ENCODE measurements at places on chromosomes 5 and 9. TPM values are rescaled to one million over a fixed set of nuclear protein-coding genes. Genes with fewer than 3 reads are reported as not detected.
A peak's percentile ranks its signal among the peaks of the same experiment; 100 is the strongest.

The CTXN3 gene
- not detected for total RNA-seq

The SLC25A2 gene
- 0.42 TPM for total RNA-seq

GRCh38 chr9:127854184-127854806, at the start of gene ENG:
Gene ENG (minus strand): TSS chr9:127854658. CDS start chr9:127854355, 303 bp downstream.
- H3K4me3 ChIP-seq = no peak within 1 kb of the TSS
- H3K36me3 ChIP-seq = no peaks in the 10 kb centered on the region
- DNase-seq = no peak
- no peaks in the 10 kb centered on the region for H3K4me1 ChIP-seq

GRCh38 chr9:37971691-37972090, 67.8 kb upstream of the SLC25A51 start:
- H3K4me3 ChIP-seq = no peak overlapping the region
- no peak overlapping the region for H3K27ac ChIP-seq
- no peak for DNase-seq
- H3K36me3 ChIP-seq = 0 out of 2 replicates have a peak, but pooled peaks cover 5% of the 10 kb centered on the region
- no peaks in the 10 kb centered on the region for H3K27me3 ChIP-seq

DNA sequence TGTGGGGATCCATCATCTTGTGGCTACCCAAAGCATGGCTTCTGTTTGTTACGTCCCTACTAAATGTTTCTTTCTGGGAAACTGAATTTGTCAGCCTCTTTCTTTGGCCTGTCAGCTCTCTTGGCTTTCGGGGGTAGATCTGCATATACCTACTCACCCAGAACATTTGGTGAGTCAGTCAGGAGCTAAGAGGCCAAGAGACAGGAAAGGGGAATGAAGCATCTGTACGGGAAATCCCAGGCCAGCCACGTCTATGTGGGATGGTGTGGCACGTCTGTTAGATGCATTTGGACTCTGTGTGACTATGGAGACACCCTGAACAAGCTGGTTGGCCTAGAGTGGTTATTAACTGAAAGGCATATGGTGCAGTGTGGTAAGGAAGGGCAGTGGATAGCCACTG, 58.1 kb downstream of the CDO1 start:
- H3K36me3 ChIP-seq = no peaks in the 10 kb centered on the region
- no peak overlapping the region for H3K27ac ChIP-seq
- no peak overlapping the region for H3K4me3 ChIP-seq
- H3K4me1 ChIP-seq = no peaks in the 10 kb centered on the region
- no peaks in the 10 kb centered on the region for H3K27me3 ChIP-seq
- DNase-seq = no peak

GRCh38 chr9:134536101-134536900, 105.3 kb upstream of the COL5A1 start:
- no peak overlapping the region for H3K4me3 ChIP-seq
- no peak overlapping the region for H3K27ac ChIP-seq
- no peaks in the 10 kb centered on the region for H3K36me3 ChIP-seq
- no peak for DNase-seq
- peaks cover 4% of the 10 kb centered on the region for H3K4me1 ChIP-seq
- peaks cover 20% of the 10 kb centered on the region for H3K27me3 ChIP-seq

DNA sequence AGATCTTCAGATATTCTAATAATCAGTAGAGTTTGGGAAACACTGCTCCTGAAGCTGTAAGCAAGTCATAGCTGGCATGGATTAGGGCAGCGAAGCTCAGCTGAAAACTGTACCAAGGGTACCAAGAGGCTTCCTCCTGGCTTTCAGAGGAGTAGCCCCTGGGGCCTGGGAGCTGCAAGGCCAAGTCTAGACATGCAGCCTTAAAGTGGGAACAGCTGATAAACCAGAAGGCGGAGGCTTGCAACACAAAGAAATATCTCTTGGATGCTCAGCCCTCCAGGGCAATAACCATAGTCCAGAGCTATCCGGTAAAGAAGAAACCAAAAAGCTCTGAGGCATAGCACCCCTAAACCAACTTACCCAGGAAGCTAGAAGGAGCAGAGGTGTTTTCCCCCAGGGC, 51.5 kb downstream of the MRPS30 start:
- no peak for DNase-seq
- no peaks in the 10 kb centered on the region for H3K27me3 ChIP-seq
- no peak overlapping the region for H3K4me3 ChIP-seq
- H3K27ac ChIP-seq = no peak overlapping the region

DNA sequence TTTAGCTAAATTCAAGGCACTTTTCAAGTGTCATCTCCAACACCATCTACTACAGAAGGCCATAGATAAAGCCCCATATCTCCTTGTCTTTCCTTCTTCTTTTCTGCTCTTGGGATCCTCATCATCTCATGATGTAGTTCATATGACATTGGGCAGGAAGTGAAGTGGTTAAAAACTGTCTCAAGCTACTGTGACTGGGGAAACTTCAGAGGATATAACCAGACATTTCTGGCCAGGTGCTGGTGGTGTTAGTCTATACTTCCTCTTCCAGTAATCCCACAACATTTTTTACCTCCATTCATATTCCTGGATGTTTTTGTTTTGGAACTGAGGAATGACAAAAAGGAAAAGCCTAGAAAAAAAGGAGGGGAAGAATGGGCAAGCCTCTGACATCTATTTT, 188.7 kb downstream of the LURAP1L start:
- H3K36me3 ChIP-seq = no peaks in the 10 kb centered on the region
- no peaks in the 10 kb centered on the region for H3K27me3 ChIP-seq
- H3K4me1 ChIP-seq = no peaks in the 10 kb centered on the region
- DNase-seq = no peak
- no peak overlapping the region for H3K4me3 ChIP-seq

DNA sequence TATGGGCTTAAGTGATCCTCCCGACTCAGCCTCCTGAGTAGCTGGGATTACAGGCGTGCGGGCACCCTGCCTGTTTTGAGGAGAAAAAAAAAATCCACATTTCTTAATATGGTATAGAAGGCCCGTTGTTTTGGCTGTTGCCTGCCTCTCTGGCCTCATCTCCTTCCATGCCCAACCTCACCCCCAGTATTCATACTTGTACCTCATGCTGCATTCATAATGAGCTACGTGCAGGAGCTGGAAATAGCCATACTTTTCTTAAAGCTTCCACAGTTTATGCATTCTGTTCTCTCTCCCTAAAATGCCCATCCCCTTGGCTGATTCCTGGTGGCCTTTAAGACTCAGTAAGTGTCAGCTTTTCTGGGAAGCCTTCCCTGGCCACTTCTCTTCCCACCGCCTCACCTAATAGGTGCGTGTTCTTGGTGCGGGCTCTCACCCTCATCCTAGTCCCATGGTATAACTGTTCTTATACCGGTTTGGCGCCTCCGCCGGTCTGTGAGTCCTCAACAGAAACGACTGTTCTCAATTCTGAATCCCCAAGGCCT, 2.1 kb upstream of the TPM2 start:
- H3K27ac ChIP-seq = no peak overlapping the region
- H3K4me1 ChIP-seq = peaks cover 33% of the 10 kb centered on the region
- H3K4me3 ChIP-seq = no peak overlapping the region
- H3K27me3 ChIP-seq = no peaks in the 10 kb centered on the region
- no peak for DNase-seq

DNA sequence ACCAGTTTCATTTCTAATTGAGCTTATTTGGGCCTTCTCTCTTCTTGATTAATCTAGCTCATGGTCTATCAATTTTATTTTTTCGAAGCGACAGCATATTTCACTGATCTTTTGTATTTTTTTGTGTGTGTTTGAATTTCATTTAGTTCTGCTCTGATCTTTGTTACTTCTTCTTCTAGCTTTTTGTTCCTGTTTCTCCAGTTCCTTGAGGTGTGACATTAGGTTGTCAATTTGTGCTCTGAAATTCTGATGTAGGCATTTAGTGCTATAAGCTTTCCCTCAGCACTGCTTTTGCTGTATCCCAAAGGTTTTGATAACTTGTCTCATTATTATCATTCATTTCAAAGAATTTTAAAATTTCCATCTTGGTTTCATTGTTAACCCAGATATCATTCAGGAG, 67.3 kb downstream of the STRBP start:
- H3K36me3 ChIP-seq = no peaks in the 10 kb centered on the region
- no peak for DNase-seq
- no peaks in the 10 kb centered on the region for H3K4me1 ChIP-seq
- no peaks in the 10 kb centered on the region for H3K27me3 ChIP-seq

DNA sequence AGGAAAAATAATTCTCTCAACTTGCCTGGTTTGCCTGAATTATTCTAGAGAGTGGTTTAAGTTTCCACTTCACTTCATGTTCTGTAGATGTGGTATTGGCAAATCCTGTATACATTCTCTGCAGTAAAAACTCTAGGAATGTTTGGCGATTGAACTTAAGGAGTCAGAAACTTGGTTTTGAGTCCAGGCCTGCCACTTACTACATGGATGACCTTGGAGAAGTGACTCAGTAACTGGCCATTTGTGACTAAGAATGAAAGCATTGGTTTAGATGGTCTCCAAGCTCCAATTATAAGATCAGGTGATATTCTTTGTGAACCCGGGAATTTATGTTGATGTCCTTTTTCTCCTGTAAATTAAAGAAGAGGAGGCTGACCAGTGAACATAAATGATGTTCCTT, 233.8 kb downstream of the GAS1 start:
- DNase-seq = no peak
- no peaks in the 10 kb centered on the region for H3K4me1 ChIP-seq
- H3K27me3 ChIP-seq = peaks cover 57% of the 10 kb centered on the region
- H3K27ac ChIP-seq = no peak overlapping the region

DNA sequence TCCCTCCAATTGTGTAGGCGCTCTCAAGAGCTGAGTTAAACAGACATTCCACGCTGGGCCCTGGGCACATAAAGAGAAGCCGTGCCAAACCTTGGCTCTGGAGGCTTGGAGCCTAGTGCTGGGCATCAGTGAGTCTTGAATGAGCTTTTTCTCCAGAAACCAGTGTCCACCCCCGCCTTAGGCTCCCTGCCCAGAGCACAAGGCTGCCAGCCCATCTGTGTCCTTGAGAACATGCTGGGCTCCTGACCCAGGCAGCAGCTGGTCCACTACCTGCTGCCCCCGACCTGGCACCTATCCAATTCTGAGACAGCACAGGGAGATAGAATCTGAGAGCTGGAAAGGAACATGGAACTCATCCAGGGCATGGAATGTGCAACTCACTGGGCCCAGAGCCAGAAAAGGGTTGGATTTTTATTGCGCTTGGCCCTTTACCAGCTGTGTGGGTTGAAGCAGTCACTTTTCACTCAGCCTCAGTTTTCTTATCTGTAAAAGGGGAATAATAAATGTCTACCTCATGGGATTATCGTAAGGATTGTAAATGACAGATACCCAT, 92.4 kb upstream of the CPLX2 start:
- no peak overlapping the region for H3K4me3 ChIP-seq
- peaks cover 15% of the 10 kb centered on the region for H3K4me1 ChIP-seq
- no peak overlapping the region for H3K27ac ChIP-seq

DNA sequence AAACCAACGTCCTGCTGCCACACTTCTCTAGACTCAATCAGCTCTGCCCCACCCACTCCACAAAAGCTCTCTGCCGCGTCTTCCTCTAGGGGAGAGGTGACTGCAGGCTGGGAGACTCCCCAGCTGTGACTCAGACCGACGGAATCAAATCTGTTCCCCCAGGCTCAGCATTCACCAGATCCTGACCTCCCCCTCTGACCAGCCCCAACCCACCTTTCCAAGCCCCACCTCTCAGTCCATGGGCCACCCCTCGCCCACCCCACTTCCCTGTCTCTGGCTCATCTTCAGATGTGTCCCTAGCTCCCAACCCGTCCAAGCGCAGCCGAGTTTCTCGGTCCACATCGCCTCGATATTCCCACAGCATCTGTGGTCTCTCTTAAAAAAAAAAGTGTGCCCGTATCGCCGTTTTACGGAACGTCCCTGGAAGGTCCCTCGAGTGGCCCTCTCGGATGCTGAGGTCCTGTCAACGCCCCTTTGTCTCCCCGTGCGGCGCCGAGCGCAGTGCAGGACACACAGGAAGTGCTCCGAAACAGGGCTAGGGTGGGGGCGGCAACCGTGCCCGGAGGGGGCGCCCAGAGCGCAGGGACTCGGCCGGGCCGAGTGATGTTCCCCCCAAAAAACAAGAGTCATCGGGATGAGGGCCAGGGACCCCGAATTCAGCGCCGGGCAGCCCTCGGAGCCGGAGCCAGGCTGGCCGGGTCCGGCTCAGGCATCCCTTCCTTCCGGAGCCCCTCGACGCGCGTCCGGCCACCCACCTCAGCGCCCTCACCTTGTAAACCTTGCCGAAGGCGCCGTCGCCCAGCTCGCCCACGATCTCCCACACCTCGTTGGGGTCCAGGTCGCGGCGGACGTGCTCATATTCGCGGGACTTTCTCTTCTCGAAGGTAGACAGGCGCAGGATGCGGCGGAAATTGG, 649 bp downstream of the STK10 start:
- H3K4me1 ChIP-seq = peaks cover 28% of the 10 kb centered on the region
- DNase-seq = peak; percentile 26
- peak overlapping the region; percentile 93 for H3K4me3 ChIP-seq

- H3K4me1 ChIP-seq = peaks cover 9% of the 10 kb centered on the region
- H3K36me3 ChIP-seq = no peaks in the 10 kb centered on the region
- no peak for DNase-seq
- H3K27ac ChIP-seq = no peak overlapping the region
Observed at GRCh38 chr5:180084638-180085561, 13.3 kb upstream of the RNF130 start.

- H3K36me3 ChIP-seq = no peaks in the 10 kb centered on the region
- H3K4me3 ChIP-seq = no peak overlapping the region
- DNase-seq = no peak
- no peaks in the 10 kb centered on the region for H3K4me1 ChIP-seq
- H3K27me3 ChIP-seq = no peaks in the 10 kb centered on the region
Observed at GRCh38 chr5:95422838-95423237, 31.7 kb downstream of the FAM81B start.

DNA sequence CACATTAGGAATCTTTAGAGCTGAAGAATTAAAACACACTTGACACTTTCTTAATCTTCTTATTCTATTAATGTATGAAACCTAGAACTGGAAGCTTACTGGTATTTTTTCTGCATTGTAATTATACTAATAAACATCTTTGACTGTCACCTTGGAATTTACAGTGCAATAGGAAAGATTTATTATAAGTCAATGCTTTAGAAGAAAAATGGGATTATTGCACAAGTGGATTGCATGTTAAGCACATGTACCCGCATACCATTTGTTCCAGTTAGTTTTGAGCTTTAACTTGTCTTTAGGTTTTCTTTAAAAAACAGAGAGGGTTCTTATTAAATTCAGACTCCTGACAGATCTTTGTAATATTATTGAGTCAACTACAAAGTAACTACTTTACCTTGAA, 278.5 kb downstream of the CCDC171 start:
- no peak for DNase-seq
- H3K4me1 ChIP-seq = no peaks in the 10 kb centered on the region
- H3K27ac ChIP-seq = no peak overlapping the region
- no peak overlapping the region for H3K4me3 ChIP-seq
- no peaks in the 10 kb centered on the region for H3K36me3 ChIP-seq

- H3K27me3 ChIP-seq = no peaks in the 10 kb centered on the region
- H3K36me3 ChIP-seq = no peaks in the 10 kb centered on the region
- no peak overlapping the region for H3K27ac ChIP-seq
- DNase-seq = peak; percentile 54
- no peak overlapping the region for H3K4me3 ChIP-seq
Observed at GRCh38 chr5:32329395-32329834, 16.7 kb upstream of the MTMR12 start.

Measured in HCT116 (cell line).